ENCODE measurements at places on chromosomes 1 and 21.
A peak's percentile ranks its signal among the peaks of the same experiment; 100 is the strongest.

DNA sequence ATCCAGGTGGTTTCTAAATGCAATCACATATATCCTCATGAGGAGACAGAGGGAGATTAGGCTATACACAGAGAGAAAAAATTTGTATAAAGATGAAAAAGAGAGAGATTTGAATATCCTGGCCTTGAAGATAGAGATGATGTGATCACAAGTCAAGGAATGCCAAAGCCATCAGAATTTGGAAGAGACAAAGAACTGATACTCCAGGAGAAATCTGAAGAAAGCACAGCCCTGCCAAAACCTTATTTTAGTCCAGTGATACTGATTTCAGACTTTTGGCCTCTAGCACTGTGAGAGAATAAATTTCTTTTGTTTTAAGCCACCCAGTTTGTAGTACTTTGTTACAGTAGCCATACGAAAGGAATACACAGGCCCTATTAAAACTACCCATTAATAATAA, 33.4 kb downstream of the DOCK7 start:
- DNase-seq, result no peak

GRCh38 chr1:9992910-9993309, 4.1 kb upstream of the RBP7 start:
- DNase-seq, result no peak

DNA sequence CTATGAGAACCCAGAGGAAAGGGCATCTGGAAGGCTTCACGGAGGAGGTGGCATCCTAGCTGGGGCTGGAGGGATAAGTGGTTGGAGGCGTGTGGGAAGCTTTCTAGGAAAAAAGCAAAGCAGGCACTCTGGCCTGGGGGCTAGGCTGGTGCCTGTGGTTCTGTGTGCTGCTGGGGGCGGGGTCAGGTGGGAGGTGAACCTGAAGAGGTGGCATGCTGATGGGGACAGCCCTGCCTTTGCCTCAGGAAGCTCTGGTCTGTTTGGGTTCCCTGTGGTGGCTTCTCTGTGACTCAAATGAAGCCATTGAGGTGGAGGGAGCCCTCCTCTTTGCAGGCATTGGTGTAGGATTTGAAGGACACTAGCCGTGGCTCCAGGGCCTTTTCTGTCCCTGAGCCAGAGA, 221.6 kb upstream of the POU3F1 start:
- no peak for DNase-seq

GRCh38 chr1:81989524-81989923, 188.8 kb downstream of the ADGRL2 start:
- no peak for DNase-seq

GRCh38 chr1:221712776-221713431, 29.0 kb downstream of the DUSP10 start:
- peak; percentile 47 for DNase-seq
